Activated T-helper 1 cell treated with anti-CD3 and anti-CD28 coated beads, Interleukin-12 subunit alpha, Interleukin-12 subunit beta, Interleukin-2, Interleukin-4 antibody, amounts not matched to agents 30 ng/mL and 10 ng/mL and 1 ng/mL, durations not matched to agents 14 hours and 24 hours and 36 hours (primary cell): ENCODE measurements at places on chromosomes 16 and 17. TPM values are rescaled to one million over a fixed set of nuclear protein-coding genes. Genes with fewer than 3 reads are reported as not detected.

- H3K27me3 ChIP-seq, result no peaks in the 10 kb centered on the region
- no peak for DNase-seq
These were observed 33.1 kb downstream of the PMP22 start for GRCh38 chr17:15231851-15232516.

GRCh38 chr17:57948555-57949420 lies 6.4 kb downstream of the CUEDC1 start:
- H3K27ac ChIP-seq, result no peak overlapping the region
- DNase-seq, result no peak
- H3K4me3 ChIP-seq, result no peak overlapping the region
- no peaks in the 10 kb centered on the region for H3K36me3 ChIP-seq

SLC25A39 gene
- 169 and 180 TPM in 2 replicates for total RNA-seq

GRCh38 chr17:17752089-17752820 lies 71.0 kb downstream of the RAI1 start:
- DNase-seq, result peak; percentile 97
- H3K4me3 ChIP-seq, result peak overlapping the region; percentile 91
- H3K27me3 ChIP-seq, result no peaks in the 10 kb centered on the region
- H3K4me1 ChIP-seq, result peaks cover 46% of the 10 kb centered on the region
- peaks cover 2% of the 10 kb centered on the region for H3K36me3 ChIP-seq
